ENCODE measurements at places on chromosomes 3 and 15.
A peak's percentile ranks its signal among the peaks of the same experiment; 100 is the strongest.

- DNase-seq, result no peak
These were observed 545.6 kb upstream of the ZNF385D start for GRCh38 chr3:22296601-22297000.

GRCh38 chr3:194532591-194532990 lies 45.8 kb upstream of the ATP13A3 start:
- no peak for DNase-seq

DNA sequence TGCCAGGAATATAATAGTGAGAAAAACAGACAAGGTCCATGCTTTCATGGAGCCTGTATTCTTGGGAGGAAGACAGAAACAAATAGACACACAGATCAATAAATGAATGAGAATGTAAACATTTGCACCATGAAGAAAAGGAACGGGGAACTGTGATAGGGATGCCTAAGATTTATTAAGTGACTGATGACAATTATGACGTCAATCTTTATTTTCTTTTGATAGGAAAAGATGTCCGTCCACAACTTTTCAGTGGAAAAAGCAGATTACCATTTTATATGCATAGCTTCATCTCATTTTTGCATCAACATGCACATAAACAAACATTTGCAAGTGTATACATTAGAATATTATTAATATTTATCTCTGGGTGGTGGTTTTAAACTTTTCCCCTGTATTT lies 27.9 kb upstream of the WNT5A start:
- no peak for DNase-seq

DNA sequence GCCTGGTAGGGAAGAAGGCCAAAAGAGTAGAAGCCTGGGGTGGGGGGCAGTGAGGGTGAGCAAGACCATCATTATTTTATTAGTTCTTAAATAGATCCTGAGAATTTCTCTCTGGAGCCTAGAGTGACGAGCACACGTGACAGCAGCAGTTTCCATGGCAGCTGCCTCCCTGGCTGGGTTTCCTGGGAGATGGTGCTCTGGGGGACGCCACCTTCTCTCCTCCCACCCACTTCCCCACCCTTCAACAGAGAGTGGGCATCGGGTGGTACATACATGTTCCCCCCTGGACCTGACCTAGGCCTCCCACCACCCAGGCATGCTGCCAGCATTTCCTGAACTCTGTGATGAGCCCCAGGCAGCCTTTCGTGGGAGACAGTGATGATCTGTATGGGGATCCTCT lies 12.9 kb downstream of the CELF6 start:
- DNase-seq, result no peak

DNA sequence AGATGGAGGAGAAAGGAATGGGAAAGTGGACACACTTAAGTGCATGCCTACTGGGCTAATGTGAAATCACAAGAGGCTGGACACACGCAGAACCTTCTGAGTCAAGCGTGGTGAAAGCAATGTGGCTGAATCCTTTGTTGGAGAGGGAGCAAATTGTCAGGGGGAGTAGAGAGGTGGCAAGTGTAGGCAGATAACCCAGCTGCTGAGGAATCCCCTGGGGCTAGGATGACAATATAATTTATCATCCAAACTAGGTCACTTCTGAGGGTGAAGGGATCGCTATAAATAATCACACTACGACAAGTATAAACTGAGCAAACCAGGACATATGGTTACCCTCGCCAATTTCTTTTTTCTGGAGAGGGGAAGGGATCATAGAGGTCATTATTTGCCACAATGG lies 28.7 kb downstream of the TAMM41 start:
- no peak for DNase-seq

DNA sequence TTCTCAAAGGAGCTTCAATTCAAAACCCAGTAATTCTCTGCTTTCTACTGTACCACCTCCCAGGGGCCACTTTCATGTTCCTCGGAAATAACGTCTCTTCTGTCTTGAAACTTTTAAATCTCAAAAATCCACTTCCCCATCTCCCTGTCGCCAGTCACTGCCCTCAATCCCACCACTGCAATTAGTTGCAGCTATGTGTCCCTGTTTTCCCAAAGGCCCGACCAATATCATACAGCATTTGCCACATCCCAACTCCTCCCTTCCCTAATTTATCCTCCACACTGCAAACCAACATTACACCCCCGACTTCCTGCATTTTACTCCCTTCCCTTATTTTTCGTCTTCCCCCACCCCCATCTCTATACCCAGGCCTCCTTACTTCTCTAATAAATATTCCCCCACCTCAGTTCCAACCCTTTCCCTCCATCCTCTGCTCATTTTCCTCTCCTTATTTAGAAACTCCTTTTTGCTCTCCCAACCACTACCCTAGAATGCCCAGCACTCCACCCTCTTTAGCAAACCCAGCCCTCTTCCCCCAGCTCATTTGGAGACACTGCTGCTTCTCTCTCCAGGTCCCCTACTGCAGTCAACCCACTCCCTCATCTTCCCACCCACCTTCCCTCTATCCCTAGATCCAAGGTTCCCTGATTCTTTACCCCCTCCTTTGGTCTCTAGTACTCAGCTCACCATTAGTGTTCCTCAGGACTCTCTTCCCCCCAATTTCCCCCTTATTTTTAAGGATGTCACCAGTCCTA lies 1.1 kb downstream of the NPTN start:
- DNase-seq, result no peak

DNA sequence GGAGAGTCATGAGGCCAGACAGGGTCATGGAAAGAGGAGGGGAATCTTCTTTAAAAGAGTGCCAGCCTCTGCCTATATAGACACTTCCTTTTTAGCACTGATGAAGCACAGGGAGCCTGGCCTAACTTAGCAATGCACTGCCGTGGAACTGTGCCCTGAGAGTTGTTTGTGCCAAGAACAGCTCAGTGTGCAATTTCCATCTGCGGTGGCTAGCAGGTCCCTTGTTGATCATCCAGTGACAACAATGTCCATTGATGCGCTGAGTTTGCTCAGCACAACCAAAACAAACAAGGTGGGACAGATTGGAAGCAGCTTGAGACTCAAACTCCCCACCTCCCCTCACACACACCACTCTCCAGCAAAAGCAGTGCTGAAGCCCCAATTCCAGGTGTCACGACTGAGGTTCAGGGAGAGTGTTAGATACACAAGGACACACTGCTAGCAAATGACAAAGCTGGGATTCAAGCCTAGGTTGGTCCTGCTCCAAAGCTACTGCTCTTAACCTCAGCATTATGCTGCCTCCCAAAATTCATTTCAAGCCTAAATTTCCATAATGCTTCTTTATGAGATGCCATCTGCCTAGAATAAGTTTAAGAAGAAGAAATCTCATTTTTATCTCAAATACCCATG lies 316.6 kb upstream of the UBE2E2 start:
- DNase-seq, result no peak

GRCh38 chr3:187737368-187738070 lies 7.7 kb downstream of the BCL6 start:
- DNase-seq, result peak; percentile 48

- no peak for DNase-seq
These were observed 11.1 kb downstream of the DPH3 start for GRCh38 chr3:16253601-16254000.

DNA sequence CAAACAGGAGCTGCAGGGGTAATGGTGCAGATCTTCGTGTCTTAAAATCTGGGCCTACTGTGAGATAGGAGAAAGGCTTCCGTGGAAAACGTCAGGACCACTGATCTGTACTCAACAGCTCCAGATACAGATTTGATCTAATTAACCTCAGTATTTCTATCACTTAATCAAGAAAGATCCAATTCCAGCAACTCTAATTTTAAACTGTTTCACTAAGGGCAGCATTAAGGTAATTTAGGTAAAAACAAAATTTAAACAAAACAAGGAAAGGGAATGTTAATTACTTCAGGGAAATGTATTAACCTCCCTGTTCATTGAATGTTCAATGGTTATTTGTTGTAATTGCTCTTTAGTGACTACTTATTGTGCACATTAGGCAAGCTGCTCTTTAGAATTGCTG lies 26.4 kb upstream of the TTC14 start:
- DNase-seq, result no peak

DNA sequence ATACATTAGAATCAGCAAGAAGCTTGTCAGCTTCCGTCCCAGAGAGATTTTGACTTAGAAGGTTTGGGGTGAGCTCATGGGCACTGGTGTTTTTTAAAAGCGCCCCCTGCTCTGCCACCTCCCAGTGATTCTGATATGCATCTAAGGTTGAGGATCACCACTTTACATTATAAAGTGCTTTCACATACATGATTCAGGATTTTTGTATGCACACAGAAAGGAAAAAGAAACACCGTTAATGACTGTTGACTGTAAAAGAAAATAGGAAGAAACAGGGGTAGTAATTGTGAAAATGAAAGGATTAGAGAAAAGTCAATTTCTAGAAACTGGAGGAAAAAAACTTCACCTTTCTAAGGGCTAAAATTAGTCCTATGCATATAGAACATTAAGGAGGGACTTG lies 104.9 kb upstream of the ZBED2 start:
- no peak for DNase-seq

DNA sequence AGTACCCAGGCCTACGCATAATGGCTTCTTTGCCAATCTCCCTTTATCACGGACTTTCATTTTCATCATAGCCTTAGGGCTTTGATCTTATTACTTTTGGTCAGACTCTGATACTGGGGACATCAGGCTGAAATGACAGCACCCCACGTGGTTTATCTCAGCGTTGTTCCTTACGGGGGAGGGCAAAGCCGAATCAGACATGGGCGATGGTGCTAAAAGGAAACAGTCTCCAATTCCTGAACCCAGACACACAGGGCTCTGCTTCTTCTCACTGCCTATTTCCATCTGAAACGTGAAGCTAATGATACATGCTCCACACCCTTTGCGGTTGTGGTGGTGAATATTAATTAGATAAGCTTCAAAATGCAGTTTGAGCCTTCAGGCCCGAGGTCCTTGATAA lies 59.4 kb upstream of the CD47 start:
- DNase-seq, result no peak

- no peak for DNase-seq
These were observed 36.9 kb upstream of the HERC1 start for GRCh38 chr15:63870487-63871209.

DNA sequence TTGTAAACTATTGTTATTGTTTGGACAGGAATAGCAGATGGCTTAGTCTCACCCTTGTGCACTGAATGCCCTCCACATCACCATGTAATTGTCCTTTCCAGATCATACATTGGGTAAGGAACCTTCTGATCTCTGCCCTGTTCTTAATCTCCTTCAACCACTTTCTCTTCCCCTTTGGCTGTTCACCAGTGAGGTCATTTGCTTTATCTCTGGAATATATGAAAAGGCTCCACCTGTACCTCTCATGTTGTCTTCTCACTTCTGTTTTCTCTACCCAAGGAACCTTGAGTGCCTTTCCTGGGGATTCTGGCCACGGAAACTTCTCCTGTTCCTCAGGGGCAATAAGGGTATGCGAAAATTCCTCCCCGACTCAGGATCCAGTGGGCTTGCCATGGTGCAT lies 28.5 kb downstream of the MCTP2 start:
- DNase-seq, result no peak

DNA sequence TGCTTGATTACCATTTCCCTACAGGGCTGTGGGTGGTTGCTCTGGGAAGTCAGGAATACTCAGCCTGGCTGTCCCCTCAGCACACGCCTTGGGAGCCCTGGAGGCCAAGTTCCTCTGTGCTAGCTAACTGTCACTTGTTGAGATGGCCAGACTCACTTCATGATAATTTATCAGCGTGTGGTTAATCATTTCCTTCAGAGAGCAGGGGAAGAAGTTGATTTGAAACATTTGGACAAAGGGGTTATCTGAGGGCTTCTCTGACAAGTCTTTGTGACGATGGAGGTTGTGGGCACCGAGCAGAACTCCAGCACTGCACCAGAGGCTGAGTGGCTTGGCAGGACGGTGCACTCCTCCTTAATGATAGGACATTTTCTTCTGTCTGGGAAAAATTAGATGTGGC lies 61.9 kb downstream of the WHAMM start:
- no peak for DNase-seq

DNA sequence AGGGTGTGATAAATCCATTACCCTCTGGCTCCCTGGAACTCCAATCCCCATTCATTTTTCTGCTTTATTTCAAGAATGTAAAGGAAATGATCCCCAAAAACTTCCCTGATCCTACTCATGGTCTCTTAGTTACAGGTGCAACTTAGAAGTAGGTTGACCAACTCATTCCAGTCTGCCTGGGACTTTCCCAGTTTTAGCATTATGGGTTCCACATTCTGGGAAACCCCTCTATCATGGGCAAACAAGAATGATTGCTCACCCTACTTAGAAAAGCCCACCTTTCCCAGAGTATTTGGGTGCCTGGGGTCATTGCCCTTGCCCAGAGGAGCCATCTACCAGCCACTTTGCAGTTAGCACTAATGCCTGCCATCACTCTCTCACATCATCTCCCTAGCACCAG lies 15.6 kb downstream of the CLDN18 start:
- no peak for DNase-seq

DNA sequence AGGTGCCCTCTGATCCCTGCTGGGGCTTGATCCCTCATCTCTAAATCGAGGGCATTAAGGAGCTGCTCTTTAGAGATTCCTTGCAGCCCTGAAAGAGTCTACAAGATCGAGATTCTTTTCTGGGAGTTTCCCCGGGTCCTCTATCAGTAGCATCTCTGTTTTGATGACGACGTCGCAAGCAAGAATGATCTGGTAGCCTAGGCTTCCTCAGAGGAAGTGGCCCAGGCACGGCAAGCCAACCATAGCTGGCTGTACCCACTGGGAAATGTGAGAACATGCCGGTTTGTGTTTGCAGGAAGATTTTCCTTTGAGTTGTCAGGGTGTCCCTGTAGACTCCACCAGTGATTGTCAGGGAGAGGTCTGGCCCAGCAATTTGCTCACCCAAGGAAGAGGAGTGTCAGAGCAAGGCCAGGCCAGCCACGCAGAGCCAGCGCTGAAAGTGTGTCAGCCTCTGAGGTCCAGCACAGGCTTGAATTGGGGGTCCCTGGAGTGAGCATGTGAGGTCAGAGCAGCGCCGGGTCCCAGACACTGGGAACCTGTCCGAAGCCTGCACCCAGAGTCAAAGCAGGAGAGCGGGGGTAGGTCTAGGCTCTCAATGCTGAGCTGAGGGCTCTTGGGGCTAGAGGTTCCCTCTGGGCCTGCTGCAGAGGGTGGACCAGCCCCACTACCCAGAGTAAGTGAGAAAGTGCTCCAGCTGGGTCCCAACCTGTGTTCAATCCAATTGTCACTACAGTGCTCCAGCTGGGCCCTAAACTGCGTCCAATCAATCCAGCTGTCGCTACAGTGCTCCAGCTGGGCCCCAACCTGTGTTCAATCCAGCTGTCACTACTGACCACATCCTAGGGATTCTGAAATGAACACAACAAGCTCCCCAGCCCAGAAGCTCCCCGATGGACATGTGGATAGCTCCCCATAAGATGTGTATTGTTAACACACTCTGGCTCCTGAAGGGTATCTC lies 95.7 kb downstream of the CHDH start:
- DNase-seq, result peak; percentile 14

GRCh38 chr3:42613462-42613861 lies 13.0 kb downstream of the NKTR start:
- DNase-seq, result no peak

GRCh38 chr3:195171093-195171873 lies 99.7 kb downstream of the XXYLT1 start:
- DNase-seq, result no peak

GRCh38 chr15:100681335-100681746 lies 79.0 kb downstream of the ASB7 start:
- DNase-seq, result no peak

GRCh38 chr3:141450727-141451375 lies 36.0 kb upstream of the RASA2 start:
- no peak for DNase-seq

Data from T-helper 17 cell (primary cell).